ENCODE measurements at places on chromosomes 6 and 20.

GRCh38 chr20:32839227-32839981 is 19.3 kb upstream of the EFCAB8 start:
- no peak for DNase-seq

DNA sequence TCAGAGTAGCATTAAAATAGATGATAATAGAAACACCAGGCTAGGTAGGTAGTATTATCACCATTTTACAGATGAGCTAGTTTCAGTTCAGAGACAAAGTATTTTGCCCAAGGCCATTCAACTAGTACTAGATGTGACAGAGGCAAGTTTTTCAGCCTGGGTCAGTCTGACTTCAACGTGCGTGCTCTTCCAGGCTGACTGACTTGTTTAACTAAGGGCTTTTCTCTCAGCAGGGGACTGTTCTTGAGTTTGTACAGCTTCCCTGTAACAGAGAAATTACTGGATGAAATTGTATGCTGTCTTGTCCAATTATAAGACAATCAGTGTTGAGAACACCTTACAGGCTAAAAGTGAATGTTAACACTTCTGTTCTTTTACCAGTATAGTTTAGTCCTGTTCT is 333.5 kb upstream of the MAN1A1 start:
- no peak for DNase-seq

DNA sequence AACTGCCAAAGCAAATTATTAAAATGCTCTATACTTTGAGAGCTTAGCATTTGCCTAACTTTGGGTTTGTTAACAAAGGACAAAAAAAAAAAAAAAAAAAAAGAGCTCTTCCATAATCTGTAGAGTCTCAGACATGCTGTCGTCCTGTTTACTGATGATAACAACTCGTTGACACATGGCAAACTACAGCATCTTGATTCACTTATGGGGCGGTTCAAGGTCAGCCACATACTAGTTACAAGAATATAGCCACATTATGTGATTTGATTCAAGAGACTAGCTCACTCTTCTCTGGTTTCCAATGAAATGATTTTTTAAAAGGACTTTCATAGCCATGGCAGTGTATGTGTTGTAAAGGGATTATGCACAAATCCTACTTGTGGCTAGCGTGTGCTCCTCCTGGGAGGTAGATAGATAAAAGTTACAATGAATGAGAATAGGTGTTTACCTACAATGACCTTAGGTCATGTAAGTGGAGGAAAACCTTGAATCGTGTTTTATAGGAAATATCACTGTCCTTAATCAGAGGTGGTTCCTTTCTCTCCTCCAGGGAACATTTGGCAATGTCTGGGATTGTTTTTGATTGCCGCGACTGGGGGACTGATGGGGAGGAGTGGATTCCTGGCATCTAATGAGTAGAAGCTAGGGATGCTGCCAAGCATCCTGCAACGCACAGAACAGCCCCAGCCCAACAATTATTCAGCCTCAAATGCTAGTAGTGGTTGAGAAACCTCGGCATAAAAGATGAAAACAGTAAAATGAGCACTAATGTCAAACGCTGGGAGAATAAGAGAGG is 969.2 kb upstream of the SLC35B3 start:
- DNase-seq = peak; percentile 17

DNA sequence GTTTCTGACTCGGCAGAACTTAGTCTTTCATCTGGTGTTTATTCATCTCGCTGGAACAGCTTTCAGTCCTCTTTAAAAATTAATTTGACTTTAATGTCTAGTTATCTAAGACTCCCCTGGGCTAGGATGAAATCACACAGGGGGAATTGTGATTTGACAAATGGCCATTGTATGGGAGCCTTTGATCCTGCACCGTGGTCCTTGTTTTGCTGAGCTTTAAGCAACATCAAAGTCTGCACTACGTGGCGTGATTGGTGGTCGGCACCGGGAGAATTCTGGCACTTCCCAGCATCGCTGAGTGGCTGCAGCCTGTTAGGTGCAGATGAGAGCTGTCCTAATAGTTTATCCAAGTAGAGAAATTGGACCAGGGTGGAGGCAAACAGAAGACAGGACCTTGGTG is 146.9 kb downstream of the TBC1D7 start:
- DNase-seq = no peak

DNA sequence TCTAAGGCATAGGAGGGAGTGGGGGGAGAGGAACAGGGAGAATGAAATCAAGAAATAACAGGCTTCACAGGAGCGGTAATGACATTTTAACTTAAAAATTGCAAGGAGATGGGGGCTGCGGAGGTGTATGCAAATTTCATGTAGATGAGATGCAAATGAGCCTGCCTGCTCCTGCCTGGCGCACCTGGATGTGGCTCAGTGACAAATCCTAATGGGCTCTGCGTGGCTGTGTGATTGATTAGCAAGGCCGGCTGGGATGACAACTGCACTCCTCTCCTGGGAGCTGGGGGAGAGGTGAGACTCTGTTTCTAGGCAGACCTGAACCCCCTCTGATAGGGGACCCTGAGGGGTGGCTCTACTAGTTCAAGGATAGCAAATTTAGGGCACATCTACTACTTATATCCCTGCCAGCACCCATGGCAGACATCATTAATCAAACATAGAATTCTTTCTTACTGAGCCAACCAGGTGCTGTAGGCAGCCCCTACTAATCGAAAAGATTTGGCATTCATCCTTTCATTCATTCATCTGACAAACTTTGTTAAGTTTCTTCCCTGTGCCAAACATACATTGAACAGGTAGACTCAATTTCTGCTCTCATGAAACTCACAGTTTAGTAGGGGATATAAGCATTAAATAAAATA is 38.4 kb upstream of the TGM2 start:
- no peak for DNase-seq

DNA sequence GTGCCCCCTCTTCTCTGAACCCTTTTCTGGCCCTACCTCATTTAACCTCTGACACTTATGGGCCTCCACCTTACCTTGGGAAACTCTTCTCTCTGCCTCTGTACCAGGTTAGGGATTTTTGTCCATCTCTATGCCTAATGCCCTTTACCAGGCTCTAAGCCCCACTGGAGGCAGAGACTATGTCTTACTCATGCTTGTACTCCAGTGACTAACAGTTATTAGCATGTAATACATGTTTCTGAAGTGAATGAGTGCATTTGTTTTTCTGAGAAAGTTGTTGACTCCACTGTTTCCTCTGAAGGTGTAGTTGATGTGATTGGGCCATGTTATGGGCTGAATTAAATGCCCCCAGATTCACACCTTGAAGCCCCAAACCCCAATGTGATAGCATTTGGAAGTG is 234.3 kb downstream of the PACRG start:
- no peak for DNase-seq

- peak; percentile 29 for DNase-seq
Measured at GRCh38 chr20:46349035-46349741, 40.9 kb upstream of the CDH22 start.

DNA sequence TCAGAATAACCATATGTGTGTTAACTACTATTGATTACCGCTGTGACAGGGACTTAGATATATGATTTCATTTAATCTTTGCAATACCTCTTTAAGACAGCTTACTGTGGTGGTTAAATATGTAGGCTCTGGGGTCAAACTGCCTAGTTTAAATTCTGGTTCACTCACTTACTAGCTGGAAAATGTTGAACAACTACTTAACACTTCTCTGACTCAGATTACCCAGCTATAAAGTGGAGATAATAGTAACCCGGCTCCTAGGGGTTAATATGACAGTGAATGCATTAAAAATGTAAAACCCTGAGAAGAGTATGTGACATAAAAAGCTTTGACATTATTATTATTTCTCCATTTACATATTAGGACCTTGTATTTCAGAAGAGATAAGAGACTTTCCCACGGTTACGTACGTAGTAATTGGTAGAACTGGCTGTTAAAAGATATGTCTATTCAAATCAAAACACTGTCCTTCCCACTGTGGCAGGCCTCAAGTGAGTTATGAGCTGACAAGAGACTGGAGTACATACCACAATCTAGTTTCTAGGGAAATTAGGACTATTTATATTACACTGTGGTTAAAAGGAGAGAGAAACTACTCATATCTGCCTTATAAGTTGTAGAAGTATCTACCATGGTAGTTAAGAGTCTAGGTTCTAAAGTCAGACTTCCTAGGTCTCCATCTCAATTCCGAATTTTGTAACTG is 4.4 kb upstream of the PLCB1 start:
- DNase-seq = no peak

DNA sequence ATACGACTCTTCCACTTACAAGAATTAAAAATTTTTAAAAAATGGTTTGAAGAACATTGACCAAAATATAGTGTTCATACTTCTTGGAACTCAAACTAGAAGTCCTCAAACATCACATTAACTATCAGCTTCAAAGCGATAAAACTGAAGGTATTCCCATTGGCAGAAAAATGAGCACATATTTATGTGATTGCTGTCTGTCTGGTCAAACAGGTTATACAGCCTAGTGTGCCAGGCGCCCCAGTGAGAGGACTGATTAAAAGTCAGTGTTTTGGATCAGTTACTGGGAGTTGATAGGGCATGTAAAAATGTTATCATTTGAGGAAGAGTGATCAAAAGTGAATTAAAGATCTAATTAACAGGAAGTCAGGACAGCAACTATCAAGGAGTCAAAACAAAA is 738.8 kb downstream of the HDGFL1 start:
- DNase-seq = no peak

DNA sequence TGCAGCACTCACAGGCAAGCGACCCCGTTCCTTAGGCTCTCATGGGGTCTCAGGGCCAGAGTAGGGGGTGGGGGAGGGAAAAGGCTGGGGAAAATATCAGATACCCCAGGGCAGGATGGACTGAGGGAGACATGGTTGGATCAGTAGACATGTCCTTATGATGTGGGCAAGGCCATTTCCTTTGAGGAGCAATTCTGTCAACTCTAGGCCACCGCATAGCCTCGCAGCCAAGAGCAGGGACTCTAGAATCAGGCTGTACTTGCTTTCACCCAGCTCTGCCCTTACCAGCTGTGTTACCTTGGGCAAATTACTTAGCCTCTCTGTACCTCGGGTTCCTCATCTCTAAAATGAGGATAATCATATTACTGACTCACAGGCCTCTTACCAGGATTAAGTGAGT is 2.2 kb upstream of the MAPK13 start:
- DNase-seq = no peak

DNA sequence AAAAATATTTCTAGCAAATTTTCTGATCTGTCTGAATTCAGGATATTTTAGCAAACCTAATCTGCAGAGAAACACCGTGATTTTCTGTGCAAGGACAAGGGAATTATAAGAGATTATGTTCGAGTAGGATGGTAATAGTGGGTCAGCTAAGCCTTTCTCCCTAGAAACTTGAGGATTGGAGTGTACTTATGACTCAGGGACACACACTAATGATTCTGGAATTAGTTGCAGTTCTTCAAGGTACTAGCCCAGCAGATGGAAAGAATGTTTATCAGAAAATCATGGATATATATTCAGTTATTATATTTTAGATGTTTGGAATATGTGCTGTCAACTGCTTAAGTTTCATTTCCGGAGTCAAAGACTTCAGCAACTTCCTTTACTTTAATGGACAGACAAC is 177.1 kb upstream of the MAP3K7 start:
- DNase-seq = no peak

DNA sequence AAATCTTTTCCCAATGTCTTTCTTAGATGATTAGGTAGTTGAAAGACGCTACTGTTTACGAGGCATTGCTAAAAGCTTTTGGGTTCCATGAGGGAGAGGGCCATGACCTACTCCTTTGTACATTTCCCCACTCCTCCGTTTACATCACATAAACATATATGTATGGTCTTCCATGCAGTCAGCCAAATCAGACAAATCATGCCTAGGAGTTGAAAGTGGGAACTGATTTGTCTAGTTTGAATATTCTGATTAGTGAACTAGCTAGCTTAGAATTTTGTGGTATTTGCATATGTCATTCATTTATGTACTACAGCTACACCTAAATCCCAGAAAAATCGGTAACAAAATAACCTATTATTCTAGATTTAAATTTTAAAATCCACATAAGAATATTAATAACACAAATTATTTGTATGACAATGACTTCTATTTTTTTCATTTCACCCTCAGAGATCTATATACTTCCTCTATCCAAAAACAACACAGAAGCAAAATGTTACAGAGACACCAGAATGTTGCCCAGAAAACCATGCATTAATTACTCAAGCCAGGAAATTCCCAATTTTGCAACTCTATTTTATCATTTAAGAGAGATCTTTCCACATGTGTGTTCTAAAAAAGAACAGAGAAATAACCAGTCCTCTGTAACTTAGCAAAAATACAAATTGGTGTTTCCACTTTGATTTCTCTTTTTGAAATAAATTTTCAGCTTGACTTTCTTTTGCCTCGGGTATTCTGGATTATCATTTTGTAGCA is 231.9 kb downstream of the LAMA2 start:
- no peak for DNase-seq

- DNase-seq = peak; percentile 61
Measured at GRCh38 chr6:53044071-53044470, 21.1 kb upstream of the FBXO9 start.

All from AG10803 (cell line).